Omental fat pad (tissue), 4 donors: ENCODE measurements at places on chromosomes 4 and X.

GRCh38 chr4:158657291-158657690 is 14.4 kb downstream of the C4orf46 start:
- DNase-seq, result no peak

GRCh38 chrX:154294791-154295574 is at the start of gene TEX28:
Gene TEX28, minus strand, starts transcription at chrX:154295124. Its CDS starts 3,007 bp downstream, at chrX:154292117.
- DNase-seq, result no peak

- no peak for DNase-seq
Observed at GRCh38 chr4:153322791-153323190, 21.7 kb upstream of the MND1 start.

DNA sequence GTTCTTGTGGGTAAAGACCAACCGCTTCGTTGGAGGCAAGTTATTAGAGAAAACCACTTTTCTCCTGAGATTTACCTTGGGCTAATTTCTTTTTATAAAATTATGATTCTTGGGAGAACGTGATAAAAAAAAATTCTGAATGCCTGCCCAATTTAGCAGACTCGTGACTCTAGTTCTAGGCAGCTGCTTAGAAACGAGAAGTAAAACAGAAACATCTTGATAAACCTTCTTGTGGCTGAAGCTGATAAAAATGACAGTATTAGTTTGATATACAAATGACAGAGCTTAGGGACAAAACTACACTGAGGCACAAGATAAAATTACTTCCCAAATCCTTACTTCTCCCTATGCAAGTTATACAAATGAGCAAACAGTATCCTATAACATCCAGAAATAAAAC is 458.9 kb upstream of the TEX13C start:
- no peak for DNase-seq

DNA sequence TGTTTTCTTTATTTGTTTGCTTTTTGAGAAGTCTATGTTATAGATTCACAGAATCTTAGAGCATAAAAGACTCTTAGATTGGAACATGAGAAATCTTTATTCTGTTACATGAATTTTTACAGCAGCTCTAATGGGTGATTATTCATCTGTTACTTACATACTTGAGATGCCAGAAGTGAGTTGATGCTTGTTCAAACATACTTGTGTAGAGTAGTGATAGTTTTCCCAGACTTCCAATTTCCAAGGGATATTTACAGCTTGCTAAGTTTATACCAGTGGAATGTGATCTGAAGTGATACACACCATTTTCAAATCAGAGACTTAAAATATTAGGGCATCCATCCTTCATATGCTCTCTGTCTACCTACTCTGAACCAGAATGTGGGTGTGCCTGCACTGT is 252.9 kb upstream of the SMIM31 start:
- no peak for DNase-seq

GRCh38 chrX:49257846-49258748 is 6.4 kb downstream of the FOXP3 start:
- DNase-seq, result no peak

- no peak for DNase-seq
Observed at GRCh38 chr4:140637836-140638235, 69.1 kb upstream of the UCP1 start.
